ENCODE measurements at places on chromosomes 13 and 19.
A peak's percentile ranks its signal among the peaks of the same experiment; 100 is the strongest.

- DNase-seq: no peak
These were observed 22.6 kb upstream of the NCCRP1 start for GRCh38 chr19:39174142-39174541.

DNA sequence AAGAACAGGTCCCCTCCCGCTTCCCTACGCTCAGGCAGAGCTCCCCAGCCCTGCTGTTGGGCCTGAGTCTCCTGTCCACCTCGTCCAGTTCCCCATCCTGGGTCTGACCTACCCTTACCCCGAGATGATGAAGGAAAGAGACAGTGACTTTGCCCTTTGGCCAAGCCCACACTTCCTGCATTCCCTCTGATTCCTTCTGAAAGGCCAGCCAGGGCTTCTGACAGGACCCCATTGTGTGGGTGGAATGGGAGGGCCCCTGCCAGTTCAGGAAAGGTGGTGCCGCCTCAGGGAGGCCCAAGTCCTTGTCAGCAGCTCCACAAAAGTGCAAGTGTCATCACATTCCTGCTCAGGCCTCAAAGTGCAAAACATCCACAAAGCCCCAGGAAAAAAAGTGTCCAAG lies 177.8 kb downstream of the PAN3 start:
- no peak for DNase-seq

GRCh38 chr19:13172346-13173138 lies 22.3 kb downstream of the IER2 start:
- DNase-seq: no peak

DNA sequence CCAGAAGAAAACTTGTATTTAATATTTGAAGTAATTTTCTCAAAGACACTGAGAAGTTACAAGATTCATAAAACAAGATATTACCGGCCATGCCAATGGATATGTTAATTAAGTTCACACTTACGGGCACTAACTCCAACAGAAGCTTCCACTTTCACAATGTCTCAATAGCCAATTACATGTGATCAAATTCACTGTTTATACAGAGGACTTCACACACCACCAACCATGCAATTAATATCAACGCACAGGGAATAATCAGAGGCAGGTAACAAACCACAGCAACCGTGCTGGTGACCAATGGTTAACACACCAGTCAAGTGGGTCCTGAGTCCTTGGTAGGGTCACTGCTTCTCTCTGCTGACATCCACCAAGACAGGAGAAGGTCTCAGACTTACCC lies 5.9 kb upstream of the ACOD1 start:
- DNase-seq: no peak

DNA sequence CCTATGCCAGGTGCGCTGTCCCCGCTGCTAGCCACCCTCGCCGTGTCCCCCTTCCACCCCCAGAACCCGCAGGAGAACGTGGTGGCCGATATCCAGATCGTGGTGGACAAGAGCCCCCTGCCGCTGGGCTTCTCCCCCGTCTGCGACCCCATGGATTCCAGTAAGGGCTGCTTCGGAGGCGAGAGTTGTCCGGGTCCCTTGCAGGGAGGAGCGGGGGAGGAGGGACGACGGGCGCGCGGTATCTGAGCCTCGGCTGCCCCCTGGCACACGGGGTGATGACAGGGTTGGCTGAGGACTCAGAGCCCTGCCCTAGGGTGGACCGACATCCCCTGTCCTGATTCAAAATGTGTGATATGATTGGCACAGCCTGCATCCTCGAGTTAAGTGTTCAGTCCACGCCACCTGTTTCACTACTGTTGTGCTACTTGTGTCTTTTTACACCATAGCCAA lies 653 bp downstream of the MVB12A start:
- no peak for DNase-seq

- DNase-seq: no peak
These were observed 494.3 kb downstream of the COG6 start for GRCh38 chr13:40149611-40150274.

- DNase-seq: peak; percentile 51
These were observed 10.9 kb downstream of the SLC46A3 start for GRCh38 chr13:28707629-28708427.

- no peak for DNase-seq
These were observed 2.8 kb downstream of the SERTAD1 start for GRCh38 chr19:40422748-40423566.

- DNase-seq: no peak
These were observed 1207.1 kb downstream of the PCDH17 start for GRCh38 chr13:58838615-58839014.

- DNase-seq: peak; percentile 73
These were observed 97.9 kb upstream of the SLC7A1 start for GRCh38 chr13:29693275-29693945.

- DNase-seq: peak; percentile 31
These were observed 18.7 kb upstream of the ZNF888 start for GRCh38 chr19:52941941-52942385.

GRCh38 chr19:50053119-50053518 lies 27.3 kb downstream of the ZNF473 start:
- DNase-seq: no peak

DNA sequence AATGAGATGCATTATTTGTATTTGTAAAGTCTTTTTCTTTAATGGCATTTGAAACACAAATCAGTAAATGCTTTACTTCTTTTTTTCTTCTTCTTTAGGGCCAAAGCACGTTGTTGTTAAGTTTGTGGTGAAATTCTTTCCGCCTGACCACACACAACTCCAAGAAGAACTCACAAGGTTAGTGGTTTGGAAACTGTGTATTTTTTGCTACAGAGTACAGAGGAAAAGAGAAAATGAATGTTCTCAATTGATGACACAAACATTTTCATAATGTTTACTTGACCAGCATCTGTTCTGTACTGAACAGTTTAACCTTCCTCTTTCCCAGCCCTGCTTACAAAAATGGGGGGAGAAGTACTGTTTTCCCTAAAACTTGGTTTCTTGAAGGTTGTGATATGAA lies 190.9 kb upstream of the RNF113B start:
- DNase-seq: no peak

DNA sequence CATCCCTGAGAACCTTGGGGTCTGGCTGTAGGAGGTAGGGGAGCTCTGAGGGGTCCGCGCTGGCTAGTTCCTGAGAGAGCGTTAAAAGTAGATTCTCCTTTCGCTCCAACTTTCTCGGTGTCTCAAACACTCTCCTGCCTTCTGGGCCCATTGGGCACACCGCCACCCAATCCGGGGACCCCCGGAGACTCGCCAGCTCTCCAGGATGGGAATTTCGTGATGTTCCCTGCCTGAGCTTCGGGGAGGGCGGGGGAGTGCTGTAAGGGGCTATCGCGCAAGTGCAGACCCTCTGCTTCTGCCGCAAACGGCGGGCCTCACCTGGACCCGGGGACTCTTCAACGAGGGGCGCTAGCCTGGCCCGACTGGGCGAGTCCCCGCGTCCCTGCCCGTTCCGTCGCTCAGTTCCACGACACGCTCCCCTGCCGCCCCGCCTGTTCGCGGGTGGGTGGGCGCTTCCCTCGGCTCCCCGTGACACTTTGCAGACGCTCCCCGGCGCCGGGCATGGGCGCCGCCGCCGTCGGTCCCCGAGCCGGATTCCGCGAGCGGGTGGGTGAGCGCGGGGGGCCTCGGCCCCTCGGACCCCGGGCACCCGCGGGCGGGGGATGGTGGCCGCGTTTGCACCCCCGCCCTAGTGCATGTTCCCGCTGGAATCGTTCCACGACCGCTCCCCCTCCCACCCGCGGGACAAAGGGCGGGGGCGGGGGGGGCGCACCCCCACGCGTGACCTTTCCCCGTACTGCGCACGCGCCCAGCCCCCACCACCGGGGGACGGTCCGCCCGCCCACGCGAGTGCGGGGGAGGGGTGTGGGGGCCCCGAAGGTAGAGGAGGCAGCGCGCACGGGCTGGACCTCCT lies at the start of gene CCDC106:
CCDC106 (plus strand) TSS at position 481 of the 853 bp plus-strand sequence. CDS start 835 bp downstream, outside the sequence.
- DNase-seq: no peak

DNA sequence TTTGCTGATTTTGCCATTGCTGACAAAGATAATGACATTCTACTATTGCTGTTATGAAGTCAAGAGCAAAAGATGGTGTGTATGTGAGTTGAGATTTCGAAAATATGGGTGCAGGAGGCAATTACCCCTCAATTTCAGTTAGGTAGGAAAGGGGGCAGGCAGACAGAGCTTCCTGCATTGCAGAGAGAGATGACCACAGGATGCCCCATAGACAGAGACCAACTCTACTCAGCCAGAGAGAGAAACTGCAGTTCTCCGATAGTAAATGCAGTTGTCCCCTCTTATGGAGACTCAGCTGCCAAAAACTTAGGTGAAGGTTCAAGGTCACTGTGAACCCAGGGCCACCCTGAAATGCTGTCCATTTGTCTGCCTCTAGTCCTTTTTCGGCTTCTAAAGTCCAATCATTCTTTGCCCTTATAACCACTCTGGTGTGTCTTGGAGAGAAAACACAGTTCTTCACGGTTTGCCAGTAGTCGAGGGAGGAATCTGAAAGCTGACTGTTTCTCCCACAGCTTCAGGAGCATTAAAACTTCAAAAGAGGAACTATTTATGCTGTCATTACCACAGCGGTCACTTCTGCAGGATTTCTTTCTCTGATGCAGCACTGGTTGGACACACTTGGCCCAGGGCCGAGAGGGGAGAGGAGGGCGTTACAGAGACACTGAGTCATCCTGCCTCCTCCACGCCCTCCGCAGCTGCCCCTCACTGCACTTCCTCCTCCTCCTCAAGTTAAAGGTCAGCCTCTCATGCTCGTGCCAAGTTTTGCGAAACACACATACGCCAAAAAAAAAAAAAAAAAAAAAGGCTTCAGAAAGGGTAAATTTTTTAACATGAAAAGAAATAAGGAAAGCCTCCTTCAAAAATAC lies 264.3 kb downstream of the FOXO1 start:
- peak; percentile 66 for DNase-seq

DNA sequence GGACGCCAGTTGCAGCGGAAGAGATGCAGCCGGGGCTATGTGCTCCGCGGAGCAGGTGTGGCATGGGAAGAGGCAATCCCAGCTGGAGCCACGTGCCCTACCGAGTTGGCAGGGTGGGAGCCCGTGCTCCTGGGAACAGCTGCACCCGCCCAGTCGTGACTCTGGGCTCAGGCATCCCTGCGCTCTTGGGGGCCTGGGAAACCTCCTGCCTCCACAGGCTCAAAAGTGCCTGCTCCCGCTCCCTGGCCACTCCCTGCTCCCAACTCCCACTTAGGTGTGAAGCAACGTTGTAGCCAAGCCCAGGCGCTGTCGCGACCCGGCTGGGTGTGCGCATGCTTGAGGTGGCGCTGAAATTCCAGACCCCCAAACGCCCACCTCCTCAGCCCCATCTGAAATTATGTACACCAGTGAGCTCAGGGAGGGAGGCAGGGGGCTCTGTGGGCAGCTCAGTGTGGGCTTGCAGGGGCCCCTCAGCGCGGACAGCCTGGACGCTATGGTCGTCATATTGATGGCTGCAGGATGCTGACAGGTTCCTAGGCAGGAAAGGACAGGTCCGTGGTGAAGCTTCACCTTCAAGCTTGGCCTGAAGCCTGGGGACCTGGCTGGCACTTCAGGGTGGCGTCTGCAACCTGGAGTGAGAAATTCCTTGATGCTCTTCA lies 429.9 kb downstream of the SLITRK1 start:
- DNase-seq: no peak

- DNase-seq: no peak
These were observed 2.4 kb downstream of the FBN3 start for GRCh38 chr19:8146877-8147581.

GRCh38 chr19:42281146-42281826 lies 12.2 kb downstream of the CIC start:
- DNase-seq: peak; percentile 61

GRCh38 chr13:51957377-51958216 lies 53.7 kb downstream of the ATP7B start:
- no peak for DNase-seq

DNA sequence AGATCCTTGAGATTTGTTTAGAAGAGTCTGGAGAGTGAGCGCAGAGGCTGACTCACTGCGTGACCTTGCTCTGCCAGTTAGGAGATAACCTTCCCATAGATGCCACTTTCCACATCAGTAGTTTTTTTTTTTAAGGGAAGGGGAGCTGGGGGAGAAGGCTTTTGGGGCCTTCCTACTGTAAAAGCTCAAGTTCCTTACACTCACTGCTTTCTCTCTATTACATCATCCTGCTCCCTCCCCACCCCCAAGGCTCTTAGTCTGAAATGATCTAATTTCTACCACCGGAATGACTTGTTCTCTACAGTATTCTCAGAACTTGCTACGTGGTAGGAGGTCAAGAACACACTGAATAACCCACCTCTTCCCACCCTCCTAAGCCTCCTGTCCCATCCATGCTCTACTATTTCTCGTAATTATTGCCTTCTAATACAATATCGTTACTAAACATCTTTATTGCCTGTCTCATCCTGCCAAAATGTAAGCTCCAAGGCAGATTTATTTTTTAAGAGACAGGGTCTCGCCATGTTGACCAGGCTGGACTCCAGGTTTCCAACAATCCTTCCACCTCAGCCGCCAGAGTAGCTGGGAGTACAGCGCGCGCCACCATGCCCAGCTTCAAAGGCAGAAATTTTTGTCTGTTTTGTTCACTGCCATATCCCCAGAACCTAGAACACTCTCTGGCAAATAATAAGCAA lies 1.2 kb downstream of the LONP1 start:
- DNase-seq: peak; percentile 71

DNA sequence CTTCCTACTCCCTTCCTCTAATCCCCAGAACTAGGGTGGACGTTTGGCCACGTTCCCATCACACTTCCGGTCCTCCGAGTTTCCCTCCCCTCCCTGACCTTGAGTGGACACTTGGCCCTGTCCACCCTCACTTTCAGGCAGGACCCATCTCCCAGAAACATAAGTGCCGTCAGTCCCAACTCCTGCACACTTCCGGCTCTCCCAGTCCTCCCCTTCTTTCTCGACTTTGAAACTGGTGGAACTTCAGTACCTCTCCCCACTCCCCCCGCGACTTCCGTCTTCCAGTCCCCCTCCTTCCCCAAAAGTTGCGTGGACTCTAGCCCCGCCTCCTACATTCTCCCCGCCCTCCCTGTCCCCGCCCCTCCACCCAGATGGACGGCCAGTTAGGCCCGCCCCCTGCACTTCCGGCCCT lies 278 bp upstream of the ZNF274 start:
- DNase-seq: no peak

- DNase-seq: no peak
These were observed 79.2 kb downstream of the IRS2 start for GRCh38 chr13:109707044-109707741.

DNA sequence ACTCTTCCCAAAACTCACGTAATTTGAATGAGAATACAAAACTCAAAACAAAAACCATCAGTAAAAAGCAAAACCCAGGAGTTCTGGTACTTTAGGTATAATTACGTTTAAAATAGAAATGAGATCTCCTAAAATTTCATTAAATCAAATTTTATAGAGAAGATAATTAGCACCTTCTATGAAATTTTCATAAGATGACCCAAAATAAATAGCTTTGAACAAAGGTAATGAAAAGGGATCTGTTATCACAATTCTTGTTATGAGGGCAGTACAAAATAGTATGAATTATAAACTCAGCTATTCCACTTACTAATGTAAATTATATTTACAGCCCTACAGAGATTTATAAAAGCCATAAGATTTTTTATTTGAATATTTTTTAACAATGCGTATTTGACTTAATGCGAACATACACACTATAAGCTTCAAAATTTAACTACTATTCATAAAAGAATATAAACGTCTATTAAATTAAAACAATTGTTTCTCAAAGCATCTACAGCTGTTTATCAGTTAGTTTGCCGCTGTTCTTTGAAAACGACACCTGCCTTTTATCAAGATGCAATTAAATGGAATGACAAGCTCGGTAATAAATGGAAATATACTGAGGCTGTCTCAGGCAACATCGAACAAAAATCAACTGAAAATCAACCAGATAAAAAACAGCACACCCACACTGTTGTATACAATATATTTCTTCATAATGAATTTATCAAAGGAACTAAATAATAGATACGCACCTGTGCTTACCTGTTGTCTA lies 63.8 kb downstream of the KCNRG start:
- peak; percentile 11 for DNase-seq
